Activated naive CD8-positive, alpha-beta T cell treated with anti-CD3 and anti-CD28 coated beads, Interleukin-2, amount 50 U/mL, for 24 hours (primary cell): ENCODE measurements at places on chromosomes 12 and 14.

DNA sequence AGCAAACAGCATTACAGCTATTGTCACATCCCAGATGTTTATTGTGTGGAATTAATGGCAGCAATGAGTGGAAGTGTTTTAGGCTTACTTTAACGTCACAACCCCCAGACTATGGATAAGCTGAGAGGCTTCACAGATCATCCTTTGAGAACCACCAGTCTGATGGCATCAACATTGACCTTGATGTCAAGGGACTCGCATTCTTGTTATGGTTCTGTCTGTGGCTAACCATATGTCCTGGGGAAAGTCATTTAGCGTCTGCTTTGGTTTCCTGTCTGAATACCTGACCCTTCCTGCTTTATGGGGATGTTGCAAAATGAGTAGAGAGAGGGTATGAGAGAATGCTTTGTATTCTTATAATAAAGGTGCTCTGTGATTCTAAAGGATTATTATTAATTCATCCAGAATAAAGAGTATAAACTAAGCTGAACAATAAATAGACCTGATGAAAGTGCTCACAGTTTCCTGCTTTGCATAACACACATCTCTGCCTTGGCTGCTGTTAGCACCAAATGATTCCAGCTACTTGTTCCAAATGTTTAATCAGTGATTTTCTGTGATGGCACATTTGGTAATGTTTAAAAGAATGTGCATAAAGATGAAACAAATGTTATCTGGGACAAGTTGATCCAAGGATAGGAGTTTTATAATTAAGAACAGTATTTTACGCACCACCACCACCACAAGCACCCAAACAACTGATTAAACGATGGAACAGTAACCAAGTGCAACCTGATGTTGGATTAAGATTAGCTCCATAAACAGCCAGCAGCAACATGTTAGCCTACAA is 116.9 kb upstream of the LRIG3 start:
- no peak for DNase-seq

DNA sequence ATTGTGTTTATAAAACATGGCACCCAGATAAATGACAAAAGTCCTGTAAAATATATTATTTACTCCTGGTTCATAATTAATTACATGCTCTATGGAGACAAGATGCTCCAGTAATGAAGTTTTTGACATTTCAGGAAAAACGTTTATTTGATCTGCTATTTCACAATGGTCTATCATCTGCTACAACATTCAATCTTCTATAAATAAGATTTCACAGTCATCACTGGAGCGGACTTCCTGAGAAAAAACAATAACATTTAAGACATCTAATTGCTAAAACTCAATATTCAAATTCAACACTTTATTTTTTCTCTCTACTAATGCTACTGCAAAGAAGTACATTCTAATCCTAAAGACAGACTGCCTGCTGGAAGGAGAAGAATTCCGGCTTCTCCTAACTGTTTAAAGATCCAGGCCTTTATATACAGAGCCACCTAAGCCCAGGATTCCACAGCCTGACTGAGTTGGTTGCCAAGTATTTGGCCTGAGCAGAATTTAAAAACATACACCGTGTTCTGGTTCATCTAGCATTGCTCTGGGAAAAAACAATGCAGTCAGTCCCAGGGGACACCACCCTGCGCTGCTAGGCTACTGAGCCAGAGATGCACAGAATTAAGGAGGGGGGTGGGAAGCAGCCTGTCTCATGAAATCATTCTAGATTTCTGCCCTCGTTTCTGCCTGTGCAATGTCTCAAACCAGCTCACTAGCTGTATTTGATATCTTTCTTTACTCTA is 58.0 kb downstream of the TMTC1 start:
- no peak for DNase-seq

DNA sequence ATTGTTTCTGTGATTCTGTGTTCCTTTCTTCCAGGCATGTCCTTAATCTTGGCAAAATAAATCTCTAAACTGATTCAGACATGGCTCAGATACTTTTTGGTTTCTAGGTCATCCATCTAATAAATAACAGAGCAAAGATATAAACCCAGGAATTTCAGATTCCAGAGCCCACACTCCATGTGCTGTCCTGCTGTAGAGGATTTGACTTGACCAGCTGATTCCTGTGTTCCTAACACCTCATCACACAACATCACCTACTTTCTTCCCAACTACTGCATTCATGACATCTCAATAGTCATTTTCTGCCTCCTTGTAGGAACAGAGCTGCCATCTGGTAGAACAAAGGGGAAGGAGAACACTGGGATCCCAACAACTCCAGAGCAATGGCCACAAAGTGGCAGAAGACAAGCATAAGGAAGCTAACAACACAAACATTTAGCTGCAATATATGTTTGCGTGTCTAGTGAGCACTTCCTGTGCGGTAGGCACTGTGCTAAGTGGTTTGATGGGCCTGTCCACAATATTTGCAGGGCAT is 91.9 kb upstream of the OVCH1 start:
- DNase-seq, result no peak

DNA sequence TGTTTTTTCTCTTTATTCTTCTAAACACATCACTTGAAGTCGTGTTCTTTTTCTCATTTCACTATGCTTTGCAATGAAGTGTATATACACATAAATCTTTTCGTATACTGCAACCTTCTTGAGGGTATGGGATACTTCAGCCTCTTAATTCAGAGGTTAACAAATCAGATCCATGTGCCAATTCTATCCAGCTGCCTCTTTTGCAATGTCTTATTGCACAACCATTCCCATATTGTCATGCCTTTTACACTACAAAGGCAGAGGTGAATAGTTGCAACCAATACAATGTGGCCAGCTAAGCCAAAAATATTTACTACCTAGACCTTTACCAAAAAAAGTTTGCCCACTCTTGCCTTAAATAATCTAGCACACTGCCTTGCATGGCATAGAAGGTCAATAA is 224.5 kb upstream of the FOXG1 start:
- no peak for DNase-seq

- no peak for DNase-seq
Measured at GRCh38 chr14:100648474-100649172, 61.4 kb upstream of the BEGAIN start.

- DNase-seq, result no peak
Measured at GRCh38 chr12:11630046-11630706, 19.3 kb upstream of the ETV6 start.

- DNase-seq, result no peak
Measured at GRCh38 chr12:7403466-7403865, 40.5 kb downstream of the CD163L1 start.

- no peak for DNase-seq
Measured at GRCh38 chr12:56028511-56029165, 7.8 kb downstream of the IKZF4 start.
